Camera-type eye (tissue), 1 donor: ENCODE measurements at places on chromosomes 4 and X. TPM values are rescaled to one million over a fixed set of nuclear protein-coding genes. Genes with fewer than 3 reads are reported as not detected.

The YY2 gene
- 3.2 TPM for total RNA-seq

The SPANXN3 gene
- total RNA-seq, result not detected

The SLC49A3 gene
- total RNA-seq, result 3.5 TPM

The TENM3 gene
- 88.6 TPM for total RNA-seq

The SLC6A14 gene
- total RNA-seq, result 0.99 TPM

The SPANXN4 gene
- not detected for total RNA-seq

The TEX13C gene
- not detected for total RNA-seq

The RPS6KA6 gene
- 19.5 TPM for total RNA-seq

The TLR8 gene
- total RNA-seq, result 0.49 TPM

The TMSB15C gene
- 12.6 TPM for total RNA-seq

The MAGEA9B gene
- not detected for total RNA-seq

The MAGED4B gene
- 18.4 TPM for total RNA-seq

The EPHA5 gene
- 34.1 TPM for total RNA-seq

The ATP2B3 gene
- total RNA-seq, result 3.7 TPM

The GATA1 gene
- total RNA-seq, result 0.44 TPM

The LDB2 gene
- 108 TPM for total RNA-seq

The UGT2A3 gene
- total RNA-seq, result 0.22 TPM

The CRMP1 gene
- total RNA-seq, result 148 TPM

The ATP6AP2 gene
- 108 TPM for total RNA-seq

The MAOB gene
- 4.5 TPM for total RNA-seq
